GM12878 (cell line): ENCODE measurements at places on chromosomes 2 and 18.

- no peak for DNase-seq
Observed at GRCh38 chr2:42249887-42250286, 80.7 kb downstream of the EML4 start.

DNA sequence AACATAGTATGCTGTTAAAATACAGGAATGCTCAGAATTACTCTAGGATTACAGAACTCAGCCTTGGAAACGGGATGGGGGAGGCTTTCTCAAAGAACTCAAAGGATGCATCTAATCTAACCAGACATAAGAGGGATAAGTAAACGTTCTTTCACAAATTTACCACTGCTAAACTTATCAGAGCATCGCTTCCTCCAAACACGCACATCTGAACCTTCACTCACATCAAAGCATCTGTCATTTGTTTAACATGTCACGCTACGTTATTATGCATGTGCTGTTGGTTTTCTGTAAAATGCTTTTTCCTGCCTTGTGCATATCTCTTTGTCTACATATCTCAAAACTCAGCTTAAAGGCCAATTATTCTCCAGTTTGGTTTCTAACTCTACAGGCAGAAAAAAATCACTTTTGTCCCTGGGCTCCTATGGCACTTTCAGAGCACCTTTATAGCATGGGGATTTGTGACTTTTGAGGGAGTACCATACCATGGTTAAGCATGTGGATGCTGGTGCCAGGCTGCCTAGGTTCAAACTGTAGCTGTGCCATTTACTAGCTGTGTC is 106.7 kb upstream of the FSHR start:
- no peak for DNase-seq

DNA sequence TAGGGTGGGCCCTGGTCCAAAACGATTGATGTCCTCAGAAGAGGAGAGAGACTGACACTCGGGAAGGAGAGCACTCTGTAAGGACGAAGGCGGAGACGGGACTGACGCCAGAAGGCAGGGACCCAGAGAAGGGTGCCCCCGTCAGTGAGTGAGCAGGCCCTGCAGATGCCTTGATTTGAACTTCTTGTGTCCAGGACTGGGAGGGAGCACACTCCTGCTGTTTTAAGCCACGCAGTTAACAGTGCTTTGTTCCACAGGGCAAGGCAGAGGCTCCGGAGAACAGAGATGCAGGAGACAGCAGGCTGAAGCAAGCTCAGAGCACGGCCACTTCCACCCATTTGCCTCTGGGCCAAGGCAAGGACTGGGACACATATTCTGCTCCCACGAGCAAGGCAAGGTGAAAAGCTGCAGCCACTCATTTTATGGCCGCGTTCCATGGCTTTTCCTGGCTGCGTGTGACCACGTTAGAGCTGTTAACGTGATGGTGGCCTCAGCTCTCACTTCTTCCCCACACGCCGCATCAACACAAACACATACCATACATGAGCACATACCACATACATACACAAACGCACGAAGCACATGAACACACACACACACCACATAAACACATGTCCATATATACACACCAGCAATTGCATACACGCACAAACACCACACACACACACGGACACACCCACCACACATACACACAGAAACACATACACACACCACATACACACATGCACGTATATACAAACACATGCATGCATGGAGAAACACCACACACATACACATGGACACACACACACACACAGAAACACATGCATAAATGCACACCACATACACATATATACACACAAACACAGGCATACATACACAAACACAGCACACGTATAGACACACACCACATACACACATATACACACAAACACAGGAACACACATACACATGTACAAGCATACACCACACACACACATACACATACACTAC is 521.0 kb upstream of the MYT1L start:
- no peak for DNase-seq

- no peak for DNase-seq
Observed at GRCh38 chr2:195337597-195337996, 319.4 kb upstream of the SLC39A10 start.

DNA sequence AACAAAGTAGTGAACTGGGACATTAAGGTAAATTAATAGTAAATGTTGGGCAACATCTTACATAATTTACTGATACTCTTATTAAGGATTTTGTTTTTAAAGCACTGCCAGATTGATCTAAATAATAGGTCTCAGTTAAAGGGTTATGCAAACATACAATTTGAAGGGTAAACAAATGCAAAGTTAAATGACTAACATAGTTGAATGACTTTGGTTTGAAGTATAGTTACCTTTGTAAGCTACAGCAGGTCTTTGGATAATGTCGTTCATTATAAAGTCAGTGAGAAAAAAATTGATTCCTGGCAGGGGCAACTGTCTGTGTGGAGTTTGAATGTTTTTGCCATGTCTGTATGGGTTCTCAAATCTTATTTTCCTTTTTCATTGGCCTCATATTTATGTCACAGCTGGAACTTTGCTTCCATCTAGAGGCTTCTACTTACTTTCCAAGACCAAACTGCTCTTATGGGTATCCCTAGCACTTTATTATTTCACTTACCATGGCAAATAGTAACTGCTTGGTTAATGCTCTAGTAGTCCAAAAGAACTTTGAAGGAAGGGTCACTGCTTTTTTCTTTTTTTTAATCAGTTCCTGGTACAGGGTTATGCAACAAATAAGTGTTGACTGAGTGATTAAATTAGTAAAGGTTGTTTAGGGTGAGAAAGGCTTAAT is 107.8 kb downstream of the NBEAL1 start:
- no peak for DNase-seq
